ENCODE measurements at places on chromosomes 4 and X. TPM values are rescaled to one million over a fixed set of nuclear protein-coding genes. Genes with fewer than 3 reads are reported as not detected.

The FGG gene
- not detected for total RNA-seq

The GNRHR gene
- not detected for total RNA-seq

The YIPF7 gene
- total RNA-seq: not detected

The LRRC66 gene
- total RNA-seq: 0.27 TPM

The KLKB1 gene
- total RNA-seq: not detected

The LETM1 gene
- 62.5 TPM for total RNA-seq

The FAAH2 gene
- total RNA-seq: 0.28 TPM

The YTHDC1 gene
- total RNA-seq: 68.7 TPM

The SGMS2 gene
- 33.0 TPM for total RNA-seq

The NR0B1 gene
- total RNA-seq: not detected

The MORC4 gene
- total RNA-seq: 9.6 TPM

The PABPC4L gene
- 1.6 TPM for total RNA-seq

The GPR50 gene
- total RNA-seq: not detected

The FAM9B gene
- not detected for total RNA-seq

The MPP1 gene
- total RNA-seq: 32.3 TPM

The TCEAL7 gene
- total RNA-seq: 10.5 TPM
